Stimulated activated CD4-positive, alpha-beta T cell treated with anti-CD3 and anti-CD28 coated beads, Interleukin-2, amount 100 ng/mL, for 24 hours (primary cell): ENCODE measurements at places on chromosomes 1 and 21.
A peak's percentile ranks its signal among the peaks of the same experiment; 100 is the strongest.

DNA sequence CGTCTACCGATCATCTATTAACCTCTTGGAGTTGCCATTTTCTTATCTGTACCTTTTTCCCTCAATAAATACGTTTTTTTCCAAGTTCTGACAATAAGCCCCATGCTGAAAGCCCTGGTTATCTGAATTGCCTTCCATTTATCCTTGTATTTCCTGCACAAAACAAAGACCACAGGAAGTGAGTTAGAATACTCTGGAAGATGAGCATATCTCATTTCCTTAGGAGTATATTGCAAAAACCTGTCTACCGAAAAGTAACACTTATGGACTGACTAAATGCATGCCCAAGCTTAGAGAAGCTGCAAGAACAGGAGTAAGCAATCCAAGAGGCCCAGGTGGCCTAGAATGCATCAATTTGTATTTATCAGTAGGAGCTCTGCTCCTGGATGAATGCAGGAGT, 39.9 kb downstream of the DIRAS3 start:
- no peak for DNase-seq

DNA sequence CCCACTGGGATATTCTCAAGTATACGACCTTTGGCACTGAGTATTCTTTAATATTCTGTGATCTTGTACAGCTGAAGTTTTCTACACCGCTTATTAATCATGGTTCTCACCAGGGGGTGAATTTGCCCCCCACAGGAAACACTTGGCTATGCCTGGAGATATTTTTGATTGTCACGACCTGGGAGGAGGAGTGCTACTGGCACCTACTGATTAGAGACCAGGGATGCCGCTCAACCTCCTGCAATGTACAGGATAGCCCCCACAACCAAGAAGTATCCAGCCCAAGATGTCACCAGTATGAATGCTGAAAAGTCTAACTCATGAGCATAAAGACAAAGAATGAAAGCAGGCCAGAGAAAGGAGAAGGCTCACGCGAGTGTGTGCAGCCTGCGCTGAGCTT, 13.7 kb downstream of the REG4 start:
- DNase-seq, result no peak

DNA sequence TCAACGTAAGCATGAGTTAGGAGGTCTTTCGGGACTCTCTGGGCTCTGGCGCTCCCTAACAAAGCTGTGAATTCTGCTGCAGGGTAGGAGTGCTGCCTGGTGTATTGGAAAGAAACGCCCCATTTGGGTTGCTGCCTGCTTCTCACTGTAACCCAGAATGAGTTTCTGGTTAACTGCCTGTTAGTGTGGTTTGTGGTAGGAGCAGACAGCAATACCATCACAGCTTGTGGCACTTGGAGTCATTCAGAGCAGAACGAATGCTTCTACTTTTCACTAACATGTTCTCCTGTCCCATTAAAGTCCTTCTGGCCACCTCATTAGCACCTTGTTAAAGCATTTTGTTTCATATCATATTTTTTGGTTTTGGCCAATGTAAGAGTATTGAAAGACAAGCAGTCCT, 18.1 kb downstream of the MAP3K7CL start:
- no peak for DNase-seq

- DNase-seq, result no peak
These were observed 165.8 kb downstream of the PAPPA2 start for GRCh38 chr1:176628775-176629174.

DNA sequence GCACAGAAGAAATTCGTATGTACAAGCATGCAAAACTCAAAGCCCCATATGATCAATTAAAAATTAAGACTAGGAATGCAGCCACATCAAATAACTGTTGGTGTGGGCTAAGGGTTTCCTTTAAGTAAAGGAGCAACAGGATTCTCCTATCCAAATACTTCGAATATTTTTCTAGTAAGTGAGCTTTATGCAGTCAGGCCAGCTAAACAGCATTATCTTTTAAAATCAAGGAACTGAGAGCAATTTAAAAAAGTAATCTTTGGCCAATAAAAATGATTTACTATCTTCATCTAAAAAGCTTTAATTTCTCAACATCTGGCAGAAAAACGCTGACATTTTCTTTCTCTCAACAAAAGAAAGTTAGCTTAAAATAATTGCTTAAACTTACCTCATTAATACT, 19.8 kb downstream of the CNN3 start:
- no peak for DNase-seq

GRCh38 chr1:8065369-8065768, 39.3 kb upstream of the ERRFI1 start:
- no peak for DNase-seq

- no peak for DNase-seq
These were observed 3.3 kb upstream of the CELA2B start for GRCh38 chr1:15472587-15472986.

DNA sequence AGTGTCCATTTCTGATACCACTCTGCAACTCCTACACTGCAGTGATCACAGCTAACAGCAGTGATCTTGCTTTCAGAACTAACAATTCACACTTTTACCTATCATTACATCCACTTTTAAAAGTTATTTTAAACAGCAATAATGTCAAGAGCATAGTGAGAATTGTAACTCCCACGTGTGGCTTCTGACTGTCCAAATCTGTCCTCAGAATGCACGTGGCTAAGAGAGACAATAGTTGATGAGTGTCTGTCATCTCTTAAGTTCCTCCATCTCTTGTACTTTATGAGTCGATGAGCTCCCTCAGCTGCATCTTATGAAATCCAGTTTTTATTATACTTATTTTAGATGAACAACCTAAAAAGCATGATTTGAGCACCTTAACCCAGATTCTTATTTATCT, 16.5 kb upstream of the CFHR5 start:
- DNase-seq, result no peak

GRCh38 chr1:51473331-51474115, 45.5 kb downstream of the EPS15 start:
- DNase-seq, result no peak

GRCh38 chr1:169146576-169147214, 40.2 kb downstream of the ATP1B1 start:
- no peak for DNase-seq

- DNase-seq, result no peak
These were observed 56.7 kb downstream of the SLC37A1 start for GRCh38 chr21:42570362-42570761.

- DNase-seq, result no peak
These were observed 7.8 kb upstream of the CD46 start for GRCh38 chr1:207744000-207744534.

DNA sequence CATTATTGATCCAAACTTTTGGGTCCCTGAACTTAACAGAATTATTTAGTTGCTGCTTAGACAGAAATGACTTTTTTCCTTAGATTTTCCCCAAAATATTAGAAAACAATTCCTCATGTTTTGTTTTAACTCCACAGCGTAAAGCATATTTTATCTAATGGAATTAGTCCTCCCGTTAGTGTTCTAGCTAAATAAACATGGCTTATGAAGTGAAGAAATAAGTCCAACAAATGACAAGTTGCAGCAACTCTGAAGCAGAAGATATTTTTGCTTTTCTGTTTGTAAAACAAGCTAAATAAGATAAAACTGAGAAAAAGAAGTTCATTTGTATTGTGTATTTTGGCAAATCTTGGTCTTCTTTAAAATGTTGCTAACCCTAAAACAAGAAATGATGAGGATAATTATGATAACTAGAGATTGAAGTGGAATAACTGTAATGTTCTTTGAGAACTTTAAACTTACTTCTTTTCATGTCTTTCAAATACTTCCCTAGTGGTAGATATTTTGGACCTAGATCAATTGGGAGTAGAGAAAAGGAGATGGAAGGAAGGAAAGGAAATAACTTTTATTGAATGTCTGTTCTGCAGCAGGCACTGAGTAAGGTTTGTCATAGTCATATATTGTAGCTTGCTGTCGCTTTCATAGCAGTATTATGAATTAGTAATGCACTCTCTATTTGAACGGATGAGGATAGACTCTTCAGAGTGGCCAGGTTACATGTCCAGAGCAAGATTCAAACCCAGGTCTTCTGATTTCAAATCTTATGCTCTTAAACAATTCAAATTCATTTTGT, 12.5 kb downstream of the NFIA start:
- no peak for DNase-seq

- no peak for DNase-seq
These were observed 40.6 kb downstream of the CAPN2 start for GRCh38 chr1:223752721-223753515.

DNA sequence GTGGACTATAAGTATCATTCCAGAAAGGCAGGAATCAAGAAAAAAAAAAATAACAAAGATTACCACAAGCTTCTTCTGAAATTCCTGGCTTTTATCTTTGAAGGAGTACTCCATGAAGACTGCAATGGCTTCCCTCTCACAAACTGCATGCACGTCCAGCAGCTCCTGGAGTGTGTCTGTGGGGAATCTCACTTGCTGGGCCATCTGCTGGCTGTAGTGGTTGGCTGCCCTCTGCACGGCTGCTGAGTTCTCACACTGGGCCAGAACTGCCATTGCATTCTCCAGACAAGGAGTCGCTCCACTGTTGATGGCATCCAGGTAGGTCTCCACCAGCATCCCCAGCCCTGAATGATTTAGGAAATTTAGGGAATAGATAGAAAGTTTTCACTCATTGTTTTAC, 23.3 kb upstream of the GBP2 start:
- DNase-seq, result no peak

- DNase-seq, result no peak
These were observed 156.4 kb downstream of the PATJ start for GRCh38 chr1:61898658-61899057.

DNA sequence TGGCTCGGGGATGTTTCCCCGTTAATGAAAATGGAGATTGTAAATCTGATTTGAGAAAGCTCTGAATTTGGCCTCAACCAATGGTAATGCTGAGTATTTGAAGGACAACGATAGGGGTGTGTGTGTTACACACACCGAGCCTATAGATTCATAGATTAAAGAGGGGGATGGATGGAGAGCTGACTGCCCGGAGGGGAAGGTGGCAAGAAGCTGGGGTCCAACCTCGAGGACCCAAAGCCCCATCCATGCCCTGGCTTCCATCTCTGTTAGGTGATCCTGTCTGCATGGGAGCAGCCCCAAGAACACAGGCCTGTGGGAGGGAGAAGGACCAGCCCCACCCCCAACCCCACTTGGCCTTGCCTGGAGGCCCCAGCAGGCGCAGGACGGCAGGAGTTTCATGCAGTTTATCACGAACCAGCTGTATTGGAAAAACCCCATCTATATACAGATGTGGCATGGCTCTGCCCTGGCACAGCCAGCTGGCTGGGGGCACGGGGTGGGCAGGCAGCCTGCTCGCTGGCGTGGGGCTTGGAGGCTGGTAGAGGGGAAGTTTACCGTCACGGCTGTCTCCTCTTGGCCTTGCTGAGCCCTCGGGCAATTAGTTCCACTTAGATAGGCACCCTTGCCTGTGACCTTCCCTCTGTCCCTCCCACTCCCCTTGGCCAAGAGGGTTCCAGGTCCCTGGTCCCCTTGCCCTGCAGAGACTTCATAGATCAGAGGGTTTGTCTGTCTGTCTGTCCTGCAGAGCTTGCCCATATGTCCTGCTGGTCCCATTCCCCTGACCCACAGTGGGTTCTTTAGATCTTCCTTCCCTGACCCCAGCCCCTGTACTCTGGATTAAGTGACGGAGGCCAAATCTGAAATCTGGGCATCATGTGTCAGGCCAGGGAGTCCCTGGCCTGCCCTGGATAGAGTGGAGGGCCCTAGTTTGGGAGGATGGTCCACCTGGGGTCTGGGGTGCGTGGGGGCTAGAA, 3.0 kb downstream of the HSPB7 start:
- DNase-seq, result no peak

DNA sequence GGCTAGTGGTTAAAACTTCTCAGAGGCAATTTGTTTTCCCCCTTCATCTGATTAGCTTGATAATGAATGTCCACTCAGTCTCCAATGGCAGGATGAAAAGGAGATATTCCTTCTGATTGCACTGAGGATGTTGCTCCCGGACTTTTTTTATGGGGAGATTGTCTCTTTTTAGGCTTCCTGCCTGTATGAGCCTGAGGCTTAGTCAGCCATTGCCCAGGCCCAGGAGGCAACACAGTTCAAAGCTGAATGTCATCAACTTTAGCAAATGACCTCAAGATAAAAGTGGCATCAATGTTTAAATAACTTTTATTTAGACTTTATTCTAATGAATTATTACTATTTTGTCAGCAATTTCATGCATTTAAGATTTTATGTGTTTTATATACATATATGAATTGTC, 162.9 kb upstream of the PTBP2 start:
- DNase-seq, result no peak

DNA sequence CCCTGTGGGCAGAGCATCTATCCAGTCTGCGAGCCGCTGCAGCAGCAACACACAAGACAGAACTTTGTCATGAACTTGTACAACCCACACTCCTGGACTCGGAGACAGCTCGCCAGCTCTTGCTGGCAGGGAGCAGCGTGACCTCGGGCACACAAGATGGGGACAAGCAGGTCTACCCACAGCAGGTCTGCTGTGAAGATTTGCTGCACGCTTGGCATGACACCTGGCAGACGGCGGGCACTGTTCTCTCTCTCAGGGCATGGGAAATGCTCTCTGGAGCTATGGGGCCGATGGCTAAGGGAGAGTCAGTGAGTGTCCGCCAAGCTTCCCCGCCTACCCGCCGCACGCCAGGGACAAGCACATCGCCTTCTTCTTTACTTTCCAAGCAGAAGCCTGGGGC, 90.0 kb downstream of the STUM start:
- no peak for DNase-seq

- DNase-seq, result no peak
These were observed 505.1 kb upstream of the USP24 start for GRCh38 chr1:55720261-55720660.

DNA sequence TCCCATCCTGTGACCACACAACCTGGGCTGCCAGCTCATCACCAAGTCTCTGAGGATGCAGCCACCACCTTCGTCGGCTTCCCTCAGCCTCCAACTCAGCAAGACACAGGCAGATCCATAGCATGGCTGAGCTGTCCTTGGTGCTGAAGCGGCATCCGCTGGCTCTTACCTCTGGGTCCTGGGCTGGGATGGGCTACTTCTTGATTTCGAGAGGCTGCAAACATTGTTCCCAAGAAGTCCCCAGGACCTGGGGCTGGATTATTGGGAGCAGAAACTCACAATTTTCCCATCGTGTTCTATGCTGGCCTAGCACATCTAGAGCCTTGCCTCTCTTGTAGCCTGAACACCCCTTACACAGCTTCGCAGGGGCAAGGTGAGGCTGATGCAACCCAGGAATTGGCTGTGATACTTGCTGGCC, 24.9 kb upstream of the C1QA start:
- DNase-seq, result peak; percentile 23

- no peak for DNase-seq
These were observed 2.8 kb upstream of the CELA2A start for GRCh38 chr1:15453734-15454133.

DNA sequence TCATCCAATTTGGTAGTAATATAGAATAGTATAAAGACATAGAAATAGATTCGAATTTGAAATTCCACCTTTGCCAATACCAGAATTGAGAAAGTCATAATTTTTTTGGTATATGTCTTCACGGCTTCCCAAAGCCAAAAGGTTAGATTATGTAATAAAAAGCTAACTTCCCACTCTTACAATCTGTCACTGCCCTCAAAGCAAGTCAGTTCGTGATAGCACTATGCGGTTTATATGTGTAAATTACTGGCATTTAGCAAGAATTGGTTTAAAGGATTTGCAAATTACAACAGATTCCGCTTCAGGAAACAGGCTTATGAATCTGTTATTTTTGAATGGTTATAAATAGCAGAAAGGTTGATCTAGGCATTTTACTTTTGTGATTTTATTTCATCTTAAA, 679.4 kb upstream of the ADGRL2 start:
- no peak for DNase-seq

GRCh38 chr1:214542275-214543199, 8.9 kb downstream of the PTPN14 start:
- no peak for DNase-seq
